ENCODE measurements at places on chromosomes 5 and 9.

DNA sequence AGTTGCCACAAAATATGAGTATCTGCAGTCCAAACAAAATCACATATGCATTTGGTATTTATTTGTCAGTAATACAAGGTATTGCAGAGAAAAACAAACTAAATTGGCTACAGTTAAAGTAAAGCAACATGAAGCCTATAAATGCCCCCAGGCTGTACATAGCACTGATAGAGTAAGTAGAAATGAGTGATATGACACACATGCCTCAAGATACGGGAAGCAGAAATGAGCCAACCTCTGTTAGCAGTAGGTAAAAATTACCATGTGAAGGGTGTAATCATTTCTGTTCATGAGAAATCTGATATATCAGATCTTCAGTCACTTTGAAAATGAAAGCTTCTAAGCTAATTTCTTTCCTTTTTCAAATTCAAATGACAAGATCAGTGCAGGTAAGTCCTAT, 131.1 kb downstream of the CHSY3 start:
- DNase-seq: no peak

- DNase-seq: no peak
Measured at GRCh38 chr9:109969011-109969410, 189.0 kb downstream of the PALM2AKAP2 start.

- no peak for DNase-seq
Measured at GRCh38 chr9:91825866-91826265, 124.2 kb downstream of the ROR2 start.

DNA sequence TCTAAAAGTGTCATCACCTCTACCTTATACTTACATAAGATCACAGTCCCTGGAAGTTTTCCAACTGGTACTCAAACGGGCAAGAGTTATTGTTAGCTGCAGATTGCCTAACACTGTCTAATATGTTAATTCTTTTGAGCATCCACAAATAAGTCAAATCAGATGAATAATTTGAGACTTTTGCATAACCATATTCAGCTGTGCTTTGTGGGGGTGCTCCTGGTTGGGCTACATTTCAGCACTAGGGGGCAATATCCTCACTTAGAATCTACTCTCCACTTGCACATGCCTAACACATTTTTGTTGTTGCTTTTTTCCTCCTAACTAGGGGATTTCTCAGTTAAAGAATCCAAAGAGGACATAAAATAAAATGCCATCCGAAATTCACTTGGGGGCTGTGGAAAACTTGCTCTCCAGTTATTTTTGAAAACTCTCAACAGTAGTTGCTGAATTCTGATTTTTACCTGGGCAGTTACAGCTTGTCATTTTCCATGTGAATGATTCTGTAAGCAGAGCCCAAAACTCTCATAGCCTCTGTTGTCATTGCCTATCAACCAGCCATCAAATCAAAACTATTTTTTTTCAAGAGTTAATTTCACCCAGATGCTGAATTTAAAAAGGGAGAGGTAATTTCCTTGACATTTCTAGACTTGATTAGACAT, 71.5 kb downstream of the TRIM36 start:
- DNase-seq: no peak

All from kidney epithelial cell (primary cell).